Smooth muscle cell of the pulmonary artery (primary cell): ENCODE measurements at places on chromosomes 2 and 18. TPM values are rescaled to one million over a fixed set of nuclear protein-coding genes. Genes with fewer than 3 reads are reported as not detected.

Gene CFAP221
- 0.07 and 0.13 TPM in 2 replicates for total RNA-seq

Gene C2orf49
- total RNA-seq, result 14.0 and 19.2 TPM in 2 replicates

Gene NAT8
- total RNA-seq, result not detected in 2 replicates

Gene SERPINB11
- total RNA-seq, result not detected in 2 replicates

Gene COPS8
- total RNA-seq, result 87.4 and 114 TPM in 2 replicates

Gene KCNG3
- not detected in 2 replicates for total RNA-seq

Gene TMEM237
- total RNA-seq, result 41.0 and 41.1 TPM in 2 replicates

Gene FOXD4L1
- 0.13 and 0.17 TPM in 2 replicates for total RNA-seq

Gene PROC
- 0.26 TPM in 1 of 2 replicates, not detected in the other for total RNA-seq

Gene SIX3
- not detected in 2 replicates for total RNA-seq

Gene RUFY4
- not detected in 2 replicates for total RNA-seq

Gene GKN1
- total RNA-seq, result not detected in 2 replicates

Gene FAM110C
- 0.07 and 1.1 TPM in 2 replicates for total RNA-seq

Gene VWC2L
- not detected in 2 replicates for total RNA-seq

Gene IGFBP5
- total RNA-seq, result 1,272 and 1,451 TPM in 2 replicates

Gene IL1F10
- total RNA-seq, result not detected in 2 replicates

Gene RPRM
- total RNA-seq, result not detected in 2 replicates

Gene M1AP
- 0.23 and 0.26 TPM in 2 replicates for total RNA-seq

Gene DUSP19
- total RNA-seq, result 4.3 and 7.6 TPM in 2 replicates

Gene SERPINB13
- total RNA-seq, result not detected in 2 replicates

Gene ZSWIM2
- 0.07 and 0.10 TPM in 2 replicates for total RNA-seq

Gene PKDCC
- total RNA-seq, result 17.4 and 86.0 TPM in 2 replicates

Gene SMYD1
- not detected in 2 replicates for total RNA-seq

Gene GPR55
- total RNA-seq, result not detected in 2 replicates

Gene MBP
- 3.8 and 12.7 TPM in 2 replicates for total RNA-seq

Gene CNDP1
- total RNA-seq, result not detected in 2 replicates

Gene C2orf15
- 0.13 TPM in 1 of 2 replicates, not detected in the other for total RNA-seq

Gene SLC14A1
- 167 and 254 TPM in 2 replicates for total RNA-seq

Gene BOLL
- not detected in 2 replicates for total RNA-seq

Gene PLCL1
- total RNA-seq, result 4.3 and 8.6 TPM in 2 replicates

Gene FN1
- 31,457 and 31,461 TPM in 2 replicates for total RNA-seq

Gene EIF2AK3
- total RNA-seq, result 32.5 and 45.5 TPM in 2 replicates

Gene SERPINB8
- 11.1 and 14.3 TPM in 2 replicates for total RNA-seq

Gene ANKRD62
- not detected in 2 replicates for total RNA-seq

Gene CXCR4
- 0.85 and 2.0 TPM in 2 replicates for total RNA-seq

Gene UPP2
- not detected in 2 replicates for total RNA-seq

Gene TMEM185B
- 35.9 and 51.3 TPM in 2 replicates for total RNA-seq

Gene RESP18
- not detected in 2 replicates for total RNA-seq

Gene HOXD12
- not detected in 2 replicates for total RNA-seq

Gene MRPS5
- total RNA-seq, result 32.6 and 39.5 TPM in 2 replicates

Gene KIF1A
- total RNA-seq, result 0.07 and 0.33 TPM in 2 replicates

Gene MSTN
- total RNA-seq, result 0.10 and 0.13 TPM in 2 replicates

Gene FIGN
- 0.99 and 2.7 TPM in 2 replicates for total RNA-seq

Gene LRPPRC
- 60.2 and 66.4 TPM in 2 replicates for total RNA-seq

Gene ASPRV1
- total RNA-seq, result 0.33 and 0.46 TPM in 2 replicates

Gene DSG2
- 3.8 and 5.2 TPM in 2 replicates for total RNA-seq

Gene SP140
- total RNA-seq, result 0.50 and 0.52 TPM in 2 replicates

Gene CFAP65
- total RNA-seq, result 0.03 TPM in 1 of 2 replicates, not detected in the other

Gene UGT1A5
- total RNA-seq, result not detected in 2 replicates

Gene ZC3H6
- total RNA-seq, result 5.9 and 6.3 TPM in 2 replicates

Gene NETO1
- total RNA-seq, result not detected in 2 replicates

Gene ALPP
- not detected in 2 replicates for total RNA-seq

Gene LAMA1
- 5.4 and 92.5 TPM in 2 replicates for total RNA-seq

Gene FBXO36
- total RNA-seq, result 1.8 and 2.9 TPM in 2 replicates

Gene MGAT4A
- total RNA-seq, result 0.33 and 0.86 TPM in 2 replicates

Gene BZW1
- 629 and 710 TPM in 2 replicates for total RNA-seq

Gene HOXD1
- total RNA-seq, result 0.13 TPM in 1 of 2 replicates, not detected in the other

Gene CNNM3
- total RNA-seq, result 11.3 and 11.5 TPM in 2 replicates

Gene POU3F3
- total RNA-seq, result not detected in 2 replicates
